Parietal lobe (tissue), 2 donors: ENCODE measurements at places on chromosomes 5 and 9. TPM values are rescaled to one million over a fixed set of nuclear protein-coding genes. Genes with fewer than 3 reads are reported as not detected.

Gene SGCD
- 7.8 TPM for total RNA-seq

Gene LRRC19
- total RNA-seq, result under 0.01 TPM

Gene C5orf58
- not detected for total RNA-seq

Gene DDX4
- 0.31 TPM for total RNA-seq

Gene PCDHA4
- total RNA-seq, result 29.7 TPM

Gene FOXD4L3
- not detected for total RNA-seq

Gene PTPRD
- total RNA-seq, result 658 TPM

Gene SKIC3
- total RNA-seq, result 277 TPM

Gene HMCN2
- total RNA-seq, result 0.31 TPM

Gene LECT2
- not detected for total RNA-seq

Gene PCAT7
- not detected for total RNA-seq

Gene TEX48
- total RNA-seq, result not detected

Gene RECK
- total RNA-seq, result 13.5 TPM

Gene GAPT
- total RNA-seq, result not detected

Gene ROR2
- 0.94 TPM for total RNA-seq

Gene NSD1
- total RNA-seq, result 126 TPM

Gene TNFSF15
- under 0.01 TPM for total RNA-seq

Gene TESK1
- total RNA-seq, result 19.1 TPM

Gene N4BP3
- total RNA-seq, result 9.7 TPM

Gene SPINK13
- total RNA-seq, result not detected

Gene FGF18
- 0.63 TPM for total RNA-seq

Gene USP20
- total RNA-seq, result 18.5 TPM

Gene CDH12
- total RNA-seq, result 36.6 TPM

Gene SPINK4
- not detected for total RNA-seq

Gene LCN12
- total RNA-seq, result 0.94 TPM

Gene SLC6A7
- total RNA-seq, result 1.9 TPM

Gene PCDHB10
- total RNA-seq, result 26.3 TPM

Gene PCDHGA10
- total RNA-seq, result 36.3 TPM

Gene FOXE1
- total RNA-seq, result not detected

Gene TICAM2
- 0.31 TPM for total RNA-seq

Gene IL13
- not detected for total RNA-seq
